Esophagus squamous epithelium (tissue), 5 donors: ENCODE measurements at places on chromosomes 6 and 20. TPM values are rescaled to one million over a fixed set of nuclear protein-coding genes. Genes with fewer than 3 reads are reported as not detected.

Gene APOBEC2
- not detected for total RNA-seq

Gene SASH1
- 62.7 TPM for total RNA-seq

Gene GHRH
- not detected for total RNA-seq

Gene PPP1R16B
- 4.4 TPM for total RNA-seq

Gene PPP1R14C
- total RNA-seq = 27.8 TPM
